ENCODE measurements at places on chromosomes 16 and 17.

GRCh38 chr16:51418258-51418657 is 267.2 kb upstream of the SALL1 start:
- DNase-seq = no peak

DNA sequence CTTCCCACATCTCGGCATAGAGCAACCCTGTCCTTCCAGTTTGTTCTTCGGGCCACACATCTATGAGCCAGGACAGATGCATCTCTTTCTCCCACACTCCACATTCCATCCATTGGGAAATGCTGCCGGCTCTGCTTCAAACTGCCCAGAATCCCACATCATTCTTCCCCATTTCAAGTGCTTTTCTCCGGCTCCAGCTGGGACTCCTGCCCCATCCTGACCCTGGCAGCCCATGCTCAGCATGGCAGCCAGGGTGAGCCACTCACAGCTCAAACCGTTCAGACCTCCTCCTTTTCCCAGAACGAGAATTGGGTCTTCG is 132.8 kb upstream of the SDK2 start:
- DNase-seq = no peak

DNA sequence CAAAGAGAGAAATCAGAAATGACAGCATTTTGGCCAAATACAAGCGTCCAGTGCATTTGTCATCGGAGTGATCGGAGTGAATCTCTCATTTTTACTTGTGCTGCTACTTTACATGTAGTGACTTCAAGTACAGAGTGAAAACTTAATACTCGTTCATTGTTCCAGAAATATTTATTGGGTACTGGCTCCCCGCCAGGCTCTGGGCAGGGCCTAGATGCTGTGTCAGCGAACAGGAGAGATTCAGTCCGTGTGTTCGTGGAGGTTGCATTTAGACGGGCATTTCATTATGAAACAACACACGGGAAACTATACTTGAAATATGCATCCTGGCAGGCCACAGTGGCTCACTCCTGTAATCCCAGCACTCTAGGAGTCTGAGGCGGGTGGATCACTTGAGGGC is 727.2 kb upstream of the RBFOX1 start:
- DNase-seq = no peak

- no peak for DNase-seq
Measured at GRCh38 chr16:273547-274421, 2.0 kb downstream of the RGS11 start.

- no peak for DNase-seq
Measured at GRCh38 chr16:81505011-81505661, 60.5 kb downstream of the CMIP start.

GRCh38 chr17:49521471-49522356 is 26.6 kb downstream of the NGFR start:
- DNase-seq = no peak

GRCh38 chr17:36135465-36135864 is 31.8 kb downstream of the CCL4 start:
- no peak for DNase-seq

DNA sequence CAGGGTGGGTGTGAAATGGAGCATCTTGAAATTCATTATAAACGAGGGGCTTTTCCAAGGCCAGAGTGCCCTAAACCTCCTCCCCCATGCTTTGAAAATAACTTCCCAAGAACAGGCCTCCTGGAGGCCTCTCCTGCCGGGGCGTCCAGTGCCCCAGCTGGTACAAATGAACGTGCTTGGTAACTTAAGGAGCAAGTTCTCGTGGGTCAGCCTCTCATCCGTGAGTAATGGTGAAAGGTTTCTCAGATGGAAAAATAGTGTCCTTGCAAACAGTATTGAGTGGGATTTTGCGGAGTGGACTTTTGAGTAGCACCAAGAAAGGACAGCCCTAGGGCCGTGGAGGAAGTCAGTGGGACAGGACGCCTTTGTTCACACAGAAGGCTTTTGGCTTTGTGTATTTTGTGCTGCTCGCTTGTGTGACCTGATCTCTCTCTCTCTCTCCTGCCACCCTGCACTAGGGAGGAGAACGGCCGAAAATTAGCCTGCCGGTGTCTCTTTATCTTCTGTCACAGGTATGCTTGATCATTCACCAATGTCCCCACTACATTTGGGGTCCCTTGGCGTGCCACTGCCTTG is 34.6 kb downstream of the CLEC16A start:
- no peak for DNase-seq

DNA sequence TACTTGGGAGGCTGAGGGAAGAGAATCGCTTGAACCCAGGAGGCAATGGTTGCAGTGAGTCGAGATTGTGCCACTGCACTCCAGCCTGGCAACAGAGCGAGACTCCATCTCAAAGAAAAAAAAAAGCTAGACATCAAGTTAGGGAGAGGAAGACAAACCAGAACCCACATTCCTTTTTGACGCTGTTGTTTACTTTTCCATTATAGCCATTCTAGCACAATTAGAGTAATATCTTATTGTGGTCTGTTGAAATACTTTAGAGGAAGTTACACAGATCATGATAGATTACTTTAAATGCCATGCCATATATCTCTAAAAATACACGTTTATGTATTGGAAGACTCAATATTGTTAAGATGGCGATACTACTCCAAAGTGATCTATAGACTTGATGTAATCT is 16.5 kb upstream of the ABCC1 start:
- DNase-seq = no peak

DNA sequence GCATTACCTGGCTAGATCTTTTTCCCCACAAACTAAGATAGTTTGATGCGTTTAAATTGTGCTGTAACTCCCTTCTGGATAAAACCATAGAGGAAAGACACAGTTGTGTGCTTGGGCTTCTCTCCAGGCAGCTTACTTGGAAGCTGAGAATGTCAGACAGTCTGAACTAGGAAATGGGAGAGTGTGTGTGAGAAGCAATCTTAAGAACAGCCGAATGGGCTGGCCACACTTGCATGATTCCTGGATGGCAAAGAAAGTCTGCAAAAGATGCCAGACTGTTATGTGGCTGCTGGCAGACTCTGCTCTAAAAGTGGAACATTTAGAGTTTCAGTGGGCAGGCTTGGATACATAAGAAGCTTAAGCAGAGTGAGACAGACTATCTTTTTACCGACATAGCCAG is 384.3 kb upstream of the PSMD7 start:
- DNase-seq = no peak

GRCh38 chr16:70534971-70535370 is 11.4 kb downstream of the SF3B3 start:
- DNase-seq = no peak

DNA sequence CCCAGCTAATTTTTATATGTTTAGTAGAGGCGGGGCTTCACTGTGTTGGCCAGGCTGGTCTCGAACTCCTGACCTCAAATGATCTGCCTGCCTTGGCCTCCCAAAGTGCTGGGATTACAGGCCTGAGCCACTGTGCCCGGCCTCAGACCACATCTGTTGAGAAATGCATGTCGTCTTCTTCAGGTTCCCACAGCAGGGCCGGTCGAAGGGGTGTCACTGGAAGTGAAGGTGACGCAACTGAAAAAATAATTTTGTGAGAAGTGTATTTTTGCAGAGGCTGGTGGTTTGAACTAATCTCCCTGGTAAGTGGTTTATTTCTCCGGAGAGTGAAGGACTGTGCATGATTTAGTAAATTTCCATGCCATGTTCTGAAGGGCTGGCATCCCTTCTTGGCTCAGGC is 33.4 kb upstream of the IL34 start:
- DNase-seq = no peak

DNA sequence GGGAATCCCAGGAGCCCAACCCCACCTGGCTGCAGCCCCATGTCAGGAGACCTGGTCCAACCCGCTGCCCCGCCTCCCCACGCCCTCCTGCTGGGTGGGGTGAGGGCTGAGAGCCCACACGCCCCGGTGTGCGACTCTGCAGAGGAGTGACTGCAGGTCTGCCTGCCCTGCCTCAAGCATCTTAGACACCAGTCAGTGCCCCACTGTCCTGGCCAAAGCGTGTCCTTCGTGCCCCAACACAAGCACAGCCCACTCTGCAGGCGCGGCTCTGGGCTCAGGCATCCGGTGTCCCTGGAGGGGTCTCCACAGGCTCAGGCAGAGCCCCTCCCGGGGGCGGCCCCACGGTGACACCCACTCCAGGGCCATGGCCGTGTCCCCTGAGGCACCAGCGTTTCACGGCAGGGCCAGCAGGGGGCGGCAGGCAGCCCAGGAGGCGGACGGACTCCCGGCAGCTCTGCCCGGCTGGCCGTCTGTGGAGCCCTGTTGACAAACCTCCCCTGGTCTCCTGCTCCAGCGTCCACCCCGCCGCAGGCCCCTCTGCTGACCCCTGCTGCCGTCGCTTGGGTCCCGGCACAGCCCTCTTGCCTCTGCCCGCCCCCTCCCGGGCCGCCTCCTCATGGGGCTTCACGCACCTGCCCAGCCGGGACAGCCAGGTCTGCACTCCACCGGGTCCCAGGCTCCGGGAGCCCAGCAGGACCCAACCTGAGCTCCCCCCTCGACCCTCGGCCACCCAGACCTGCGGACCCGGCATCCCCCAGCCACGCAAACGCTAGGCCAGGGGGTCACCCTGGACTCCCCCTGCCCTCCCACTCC is 8.6 kb upstream of the UBE2I start:
- peak; percentile 22 for DNase-seq

GRCh38 chr16:85185303-85186100 is 73.2 kb upstream of the CIBAR2 start:
- DNase-seq = no peak

DNA sequence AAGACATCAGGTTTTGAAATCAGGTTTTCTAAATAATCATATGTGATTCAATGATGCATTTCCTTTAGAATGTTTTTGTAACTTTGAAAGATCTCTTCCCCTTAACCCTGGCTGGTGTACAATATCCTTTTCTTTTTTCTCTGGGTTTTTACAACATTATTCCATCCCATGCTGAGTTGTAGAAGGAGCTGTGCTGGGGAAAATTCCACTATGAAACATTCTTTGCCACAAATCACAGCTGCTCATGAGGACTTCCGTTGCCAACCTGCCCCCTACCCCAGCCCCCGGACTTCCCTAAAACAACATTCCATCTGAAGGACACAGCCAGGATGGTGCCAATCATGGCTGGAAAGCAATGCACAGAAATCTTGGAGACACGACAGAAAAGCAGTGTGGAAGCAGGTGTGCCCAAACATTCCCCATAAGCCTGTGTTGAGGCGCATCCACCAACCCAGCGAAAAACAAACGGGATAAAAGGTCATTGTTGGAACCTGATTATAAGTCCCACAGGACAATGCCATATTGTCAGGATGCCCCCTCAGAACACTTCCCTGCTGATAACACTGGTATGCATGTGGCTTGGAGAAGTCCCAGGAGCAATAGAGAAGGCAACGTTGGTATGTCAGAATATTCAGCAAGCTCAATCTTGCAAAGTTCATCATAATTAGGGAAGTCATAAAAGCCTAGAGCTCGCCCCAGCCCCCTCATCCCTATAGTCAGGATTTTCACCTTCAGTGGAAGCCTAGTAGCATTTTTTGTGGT is 475.0 kb downstream of the HS3ST3B1 start:
- no peak for DNase-seq

GRCh38 chr16:31181102-31181830 is 1.3 kb downstream of the FUS start:
- DNase-seq = peak; percentile 44

GRCh38 chr17:47670064-47670463 is 20.3 kb downstream of the KPNB1 start:
- DNase-seq = no peak

GRCh38 chr16:16108759-16109158 is 114.5 kb downstream of the ABCC6 start:
- DNase-seq = no peak

- DNase-seq = no peak
Measured at GRCh38 chr17:37745801-37746426, 1.1 kb upstream of the HNF1B start.

GRCh38 chr17:71361656-71362450 is 759.0 kb upstream of the SOX9 start:
- DNase-seq = peak; percentile 81

DNA sequence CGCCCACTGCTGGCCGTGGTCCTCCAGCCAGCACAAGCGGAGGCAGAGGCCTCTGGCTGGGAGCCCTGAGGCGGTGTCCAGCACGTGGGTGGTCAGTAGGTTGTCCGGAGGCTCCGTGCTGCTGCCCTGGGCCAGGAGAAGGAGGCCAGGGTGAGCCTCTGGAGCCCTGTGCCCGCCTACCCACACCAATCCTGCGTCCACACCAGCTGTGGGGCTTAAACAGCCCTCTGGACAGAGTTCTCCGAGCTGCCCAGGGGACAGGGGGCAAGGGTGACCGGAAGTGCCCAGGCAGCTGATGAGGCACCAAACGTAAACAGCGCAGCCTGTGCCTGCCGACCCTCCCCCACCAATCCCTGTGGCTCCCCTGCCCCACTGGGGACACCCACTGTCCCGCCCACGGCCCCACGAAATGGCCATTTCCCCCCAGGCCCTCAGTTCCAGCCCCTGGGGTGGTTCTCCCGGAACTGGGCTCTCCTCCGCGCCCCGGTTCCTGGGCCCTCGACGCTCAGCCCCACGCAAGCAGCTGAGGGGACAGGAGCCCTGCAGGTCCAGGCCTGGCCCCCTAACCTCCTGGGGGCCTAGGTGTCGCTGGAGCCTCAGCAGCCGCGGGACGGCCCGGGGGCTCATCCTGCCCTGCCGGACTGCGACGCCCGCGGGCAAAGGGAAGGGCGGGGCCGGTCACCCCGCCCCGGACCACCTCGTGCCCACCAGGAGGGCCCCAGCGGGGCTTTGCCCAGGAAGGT is 27.9 kb upstream of the DBNDD1 start:
- DNase-seq = peak; percentile 58

DNA sequence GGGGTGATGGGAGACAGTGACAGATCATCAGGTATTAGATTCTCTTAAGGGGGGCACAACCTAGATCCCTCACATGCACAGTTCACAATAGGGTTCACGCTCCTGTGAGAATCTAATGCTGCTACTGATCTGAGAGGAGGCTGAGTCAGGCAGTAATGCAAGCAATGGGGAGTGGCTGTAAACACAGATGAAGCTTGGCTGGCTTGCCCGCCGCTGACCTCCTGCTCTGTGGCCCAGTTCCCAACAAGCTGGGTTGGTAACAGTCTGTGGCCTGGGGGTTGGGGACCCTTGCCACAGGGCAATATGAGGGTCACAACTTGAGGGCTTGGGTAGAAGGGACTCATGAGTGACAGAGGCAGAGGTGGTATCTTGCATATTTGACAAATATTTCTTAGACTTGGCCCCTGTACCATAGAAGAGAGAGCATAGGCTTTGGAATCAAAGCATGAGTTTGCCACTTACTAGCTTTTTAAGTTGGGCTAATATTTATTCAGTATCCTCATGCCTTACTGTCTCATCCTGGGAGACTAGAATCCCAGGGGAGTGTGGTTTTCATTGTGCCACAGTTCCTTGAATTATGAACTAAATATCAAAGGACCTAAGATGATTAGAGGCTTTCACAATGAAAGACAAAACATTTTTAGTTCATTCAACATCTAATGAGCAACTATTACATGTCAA is 133.4 kb downstream of the SPACA3 start:
- no peak for DNase-seq

DNA sequence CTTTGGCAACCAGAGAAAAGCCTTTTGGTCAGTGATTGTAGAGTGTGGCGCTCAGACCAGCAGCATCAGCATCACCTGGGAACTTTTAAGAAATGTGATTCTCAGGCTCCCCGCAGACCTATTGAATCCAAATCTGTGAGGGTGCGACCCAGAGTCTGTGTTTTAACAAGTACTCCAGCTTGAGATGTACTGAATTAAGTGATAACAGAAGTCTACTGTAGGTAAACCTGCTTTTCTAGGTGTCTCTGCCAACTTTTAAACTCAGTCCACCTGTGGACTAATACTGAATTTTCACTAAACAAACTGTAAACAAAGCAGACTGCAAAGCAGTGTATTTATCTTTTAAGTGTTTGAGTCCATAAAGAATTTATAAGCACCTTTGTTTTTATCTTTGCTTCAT is 43.6 kb downstream of the NUP93 start:
- DNase-seq = no peak

- no peak for DNase-seq
Measured at GRCh38 chr17:79162012-79162963, 87.7 kb downstream of the ENGASE start.

All from IMR-90 (cell line).